ENCODE measurements at places on chromosomes 4 and X.

DNA sequence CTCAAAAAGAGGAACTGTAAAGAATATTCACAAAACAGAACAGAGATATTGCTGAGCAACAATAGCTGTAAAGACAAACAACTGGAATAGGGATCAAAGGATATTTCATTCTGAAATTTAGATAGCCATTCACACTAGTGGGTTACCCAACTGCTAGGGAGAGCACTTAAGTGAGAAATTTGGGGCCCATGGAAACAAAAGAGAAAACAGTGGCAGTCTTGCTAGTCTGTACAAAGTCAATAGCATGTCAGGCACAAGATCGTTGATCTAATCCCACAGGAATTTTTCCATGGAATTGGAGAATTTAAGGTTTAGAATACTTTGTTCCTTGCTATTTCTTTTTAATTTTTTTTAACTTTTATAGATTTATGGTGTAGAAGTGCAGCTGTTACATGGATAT, 467.0 kb downstream of the PCDH18 start:
- H3K4me1 ChIP-seq: no peaks in the 10 kb centered on the region
- no peaks in the 10 kb centered on the region for H3K27me3 ChIP-seq
- no peaks in the 10 kb centered on the region for H3K36me3 ChIP-seq
- no peak for DNase-seq

GRCh38 chrX:97330151-97330550, 446.4 kb downstream of the RPA4 start:
- no peaks in the 10 kb centered on the region for H3K27me3 ChIP-seq
- no peak overlapping the region for H3K4me3 ChIP-seq
- H3K4me1 ChIP-seq: no peaks in the 10 kb centered on the region
- DNase-seq: no peak
- H3K27ac ChIP-seq: no peak overlapping the region
- H3K36me3 ChIP-seq: no peaks in the 10 kb centered on the region

DNA sequence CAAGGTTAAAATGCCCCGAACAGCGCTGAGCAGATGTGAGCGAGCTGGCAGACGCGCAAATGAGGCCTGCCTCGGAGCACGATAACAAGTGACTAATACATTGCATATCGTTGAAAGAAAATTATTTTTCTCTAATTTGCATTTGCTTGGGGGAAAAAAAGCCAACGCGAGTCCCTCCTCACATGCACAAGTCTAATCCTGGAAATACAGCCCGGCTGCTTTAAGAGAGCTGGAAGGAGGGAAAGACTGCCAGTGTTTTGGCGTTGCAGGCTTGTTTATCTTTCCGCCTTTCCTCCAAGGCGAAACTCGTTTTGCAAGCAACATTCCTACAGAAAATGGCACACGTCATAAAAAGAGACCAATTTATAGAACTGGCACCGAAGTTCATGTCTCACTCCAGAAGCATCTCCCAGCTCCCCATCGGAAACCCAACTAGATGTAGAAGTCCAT, 12.6 kb downstream of the BCOR start:
- H3K27me3 ChIP-seq: no peaks in the 10 kb centered on the region
- no peak for DNase-seq
- H3K4me3 ChIP-seq: no peak overlapping the region
- peaks cover 7% of the 10 kb centered on the region for H3K36me3 ChIP-seq
- no peak overlapping the region for H3K27ac ChIP-seq
- peaks cover 69% of the 10 kb centered on the region for H3K4me1 ChIP-seq

- H3K4me1 ChIP-seq: peaks cover 2% of the 10 kb centered on the region
- H3K36me3 ChIP-seq: no peaks in the 10 kb centered on the region
- no peak overlapping the region for H3K4me3 ChIP-seq
- H3K27ac ChIP-seq: no peak overlapping the region
Observed at GRCh38 chrX:46380148-46380752, 165.0 kb downstream of the ZNF674 start.

DNA sequence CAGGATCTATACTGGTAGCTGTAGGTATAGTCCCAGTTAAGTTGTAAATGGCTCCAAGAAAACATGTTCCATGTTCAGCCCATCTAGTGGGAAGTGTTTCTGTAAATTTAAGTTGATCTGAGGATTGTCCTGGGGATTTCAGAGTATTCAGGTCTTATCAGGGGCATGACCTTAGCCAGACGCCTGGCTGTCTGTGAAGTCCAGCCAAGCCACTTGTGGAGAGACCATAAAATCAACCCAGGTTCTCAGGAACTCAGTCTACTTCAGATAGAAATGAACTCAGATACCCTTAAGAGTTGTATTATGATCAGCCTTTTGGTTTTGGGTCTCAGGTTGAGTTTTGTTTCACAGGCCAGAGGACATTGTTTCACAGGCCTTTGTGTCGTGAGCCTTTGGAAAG, 95.9 kb downstream of the EGF start:
- no peak overlapping the region for H3K27ac ChIP-seq
- no peaks in the 10 kb centered on the region for H3K36me3 ChIP-seq
- H3K27me3 ChIP-seq: peaks cover 10% of the 10 kb centered on the region
- H3K4me3 ChIP-seq: no peak overlapping the region
- peaks cover 2% of the 10 kb centered on the region for H3K4me1 ChIP-seq

Data from activated naive CD4-positive, alpha-beta T cell treated with anti-CD3 and anti-CD28 coated beads, Interleukin-2, amount 10 ng/mL, durations not matched to agents 7 days and 5 days (primary cell).